ENCODE measurements at places on chromosomes 12 and 14.

DNA sequence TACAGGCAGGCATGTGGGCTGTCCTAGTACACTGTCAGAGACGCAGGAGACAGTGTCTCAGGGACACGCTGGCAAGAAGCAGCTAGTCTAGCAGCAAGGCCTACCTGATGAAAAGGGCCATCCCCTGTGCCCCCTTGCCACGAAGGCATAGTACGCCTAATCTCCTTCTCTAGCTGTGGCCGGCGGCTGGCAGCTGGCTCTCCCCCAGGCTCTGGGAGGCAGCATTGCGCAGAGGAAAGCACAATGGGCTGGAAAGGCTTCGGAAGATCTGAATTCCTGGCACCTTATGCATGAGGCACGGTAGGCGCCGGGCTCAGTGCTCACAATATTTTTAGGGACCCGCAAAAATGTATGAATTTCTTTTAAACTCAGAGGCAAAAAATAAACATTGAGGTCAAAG lies 16.0 kb upstream of the PLEKHH1 start:
- DNase-seq, result no peak

GRCh38 chr12:57632958-57633840 lies at the start of gene B4GALNT1:
B4GALNT1 (minus strand) TSS chr12:57633201; CDS start chr12:57632132, 1,069 bp downstream.
- DNase-seq, result peak; percentile 61

DNA sequence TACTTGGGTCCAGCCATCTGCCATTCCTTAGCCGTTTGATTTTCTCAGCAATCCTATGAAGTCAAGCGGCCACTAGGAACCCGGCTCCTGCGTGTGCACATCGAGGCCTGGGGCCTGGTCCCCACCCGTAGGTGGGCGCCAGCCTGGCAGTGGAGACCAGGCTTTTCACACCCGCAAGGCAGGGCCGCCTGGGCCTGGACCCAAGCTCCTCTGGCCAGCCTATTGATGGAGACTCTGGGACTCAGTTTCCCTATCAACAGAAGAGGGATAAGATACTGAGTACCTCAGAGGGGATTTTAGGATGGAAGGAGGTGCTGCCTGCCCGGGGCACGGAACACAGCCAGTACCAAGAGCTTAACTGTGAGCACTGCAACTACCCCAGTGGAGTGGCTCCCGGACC lies 104.3 kb upstream of the C14orf180 start:
- DNase-seq, result no peak

- DNase-seq, result no peak
Measured at GRCh38 chr12:105562199-105562971, 231.9 kb downstream of the C12orf75 start.

- no peak for DNase-seq
Measured at GRCh38 chr14:51967521-51967920, 21.8 kb upstream of the RTRAF start.
